ENCODE measurements at places on chromosomes 11 and 22.

DNA sequence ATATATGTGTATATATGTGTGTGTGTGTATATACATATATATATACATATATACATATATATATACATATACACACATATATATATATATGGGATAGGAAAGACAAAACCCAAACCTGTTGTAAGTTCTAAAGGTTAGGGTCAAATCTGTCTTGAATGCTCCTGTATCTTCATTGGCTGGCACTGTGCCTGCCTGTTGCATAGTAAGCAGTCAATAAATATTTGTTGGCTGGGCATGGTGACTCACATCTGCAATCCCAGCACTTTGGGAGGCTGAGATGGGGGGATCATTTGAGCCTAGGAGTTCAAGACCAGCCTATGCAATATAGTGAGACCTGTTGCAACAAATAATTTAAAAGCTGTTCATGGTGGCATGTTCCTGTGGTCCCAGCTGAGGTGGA lies 205.4 kb downstream of the DBX1 start:
- DNase-seq = no peak

- no peak for DNase-seq
Measured at GRCh38 chr11:74100735-74101134, 70.1 kb downstream of the C2CD3 start.

GRCh38 chr22:44389181-44389580 lies 76.4 kb upstream of the SHISAL1 start:
- no peak for DNase-seq

- DNase-seq = no peak
Measured at GRCh38 chr11:128857341-128857740, 9.8 kb downstream of the KCNJ1 start.

DNA sequence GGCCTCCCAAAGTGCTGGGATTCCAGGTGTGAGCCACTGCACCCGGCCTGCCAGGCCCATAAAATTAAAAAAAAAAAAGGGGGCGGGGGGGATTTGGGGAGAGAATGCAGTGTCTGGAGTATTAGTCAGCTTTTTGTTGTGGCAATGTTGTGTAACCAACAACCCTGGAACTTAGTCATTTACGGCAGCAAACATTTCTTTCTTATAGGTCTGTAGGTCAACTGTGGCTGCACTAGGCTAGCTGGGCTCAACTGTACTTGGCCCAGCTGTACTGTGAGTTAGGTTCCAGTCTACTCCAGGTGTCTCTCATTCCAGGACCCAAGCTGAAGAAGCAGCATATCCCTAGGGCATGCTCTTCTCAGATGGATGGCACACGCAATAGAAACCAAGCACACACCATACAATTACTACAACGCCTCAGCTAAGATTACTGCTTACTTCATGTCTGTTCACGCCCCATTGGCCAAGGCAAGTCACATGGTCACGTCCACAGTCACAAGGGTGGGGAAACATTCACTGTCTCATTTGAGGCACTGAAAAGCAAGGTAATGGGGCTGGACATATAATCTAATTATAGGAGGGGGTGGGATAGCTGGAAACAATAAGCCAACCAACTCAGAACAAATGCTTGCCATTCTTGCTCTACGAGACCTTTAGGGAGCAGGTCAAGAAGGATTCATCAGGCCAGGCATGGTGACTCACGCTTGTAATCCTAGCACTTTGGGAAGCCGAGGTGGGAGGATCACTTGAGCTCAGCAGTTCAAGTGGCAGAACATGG lies 10.4 kb upstream of the SPINDOC start:
- no peak for DNase-seq

DNA sequence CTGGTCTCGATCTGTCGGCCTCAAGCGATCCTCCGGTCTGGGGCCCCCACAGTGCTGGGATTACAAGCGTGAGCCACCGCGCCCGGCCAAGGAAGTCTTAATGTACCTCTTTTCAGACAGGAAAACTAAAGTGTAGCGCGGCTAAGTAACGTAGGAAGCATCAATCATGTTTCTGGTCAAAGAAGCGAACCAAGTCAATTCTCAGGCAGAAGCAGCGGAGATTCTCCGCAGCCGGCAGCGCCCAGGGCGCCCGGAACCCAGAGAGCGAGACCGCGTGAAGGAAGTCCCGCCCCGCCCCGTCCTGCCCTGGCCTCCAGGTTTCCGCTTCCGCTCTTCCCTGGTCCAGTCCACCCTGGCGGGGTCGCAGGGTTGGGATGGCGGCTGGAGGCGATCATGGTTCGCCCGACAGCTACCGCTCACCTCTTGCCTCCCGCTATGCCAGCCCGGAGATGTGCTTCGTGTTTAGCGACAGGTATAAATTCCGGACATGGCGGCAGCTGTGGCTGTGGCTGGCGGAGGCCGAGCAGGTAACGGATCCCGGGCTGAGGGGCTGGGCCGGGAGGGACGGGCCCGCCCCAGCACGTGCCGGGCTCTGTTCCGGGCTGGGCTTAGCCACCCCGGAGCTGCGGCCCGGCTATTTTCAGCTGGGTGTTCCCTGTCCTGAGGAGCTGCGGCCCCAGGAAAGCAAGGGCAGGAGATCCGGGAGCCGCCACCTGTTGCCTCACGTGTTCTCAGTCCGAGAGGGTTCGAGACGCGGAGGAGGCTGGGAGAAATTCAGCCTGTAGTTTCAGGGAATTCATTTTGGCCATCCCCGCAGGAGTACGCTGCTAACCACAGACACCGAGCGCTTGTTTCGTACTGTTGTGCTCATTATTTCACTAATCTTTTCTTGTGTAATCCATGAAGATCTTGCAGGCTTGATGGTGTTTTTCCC lies at the start of gene ADSL:
TSS of gene ADSL (plus strand) at position 316 of the 934 bp plus-strand sequence. CDS start at position 375, 59 bp downstream.
- DNase-seq = peak; percentile 71

GRCh38 chr11:76269661-76270261 lies 63.5 kb upstream of the WNT11 start:
- no peak for DNase-seq

GRCh38 chr11:65085446-65085845 lies 1.4 kb downstream of the ZFPL1 start:
- DNase-seq = no peak

DNA sequence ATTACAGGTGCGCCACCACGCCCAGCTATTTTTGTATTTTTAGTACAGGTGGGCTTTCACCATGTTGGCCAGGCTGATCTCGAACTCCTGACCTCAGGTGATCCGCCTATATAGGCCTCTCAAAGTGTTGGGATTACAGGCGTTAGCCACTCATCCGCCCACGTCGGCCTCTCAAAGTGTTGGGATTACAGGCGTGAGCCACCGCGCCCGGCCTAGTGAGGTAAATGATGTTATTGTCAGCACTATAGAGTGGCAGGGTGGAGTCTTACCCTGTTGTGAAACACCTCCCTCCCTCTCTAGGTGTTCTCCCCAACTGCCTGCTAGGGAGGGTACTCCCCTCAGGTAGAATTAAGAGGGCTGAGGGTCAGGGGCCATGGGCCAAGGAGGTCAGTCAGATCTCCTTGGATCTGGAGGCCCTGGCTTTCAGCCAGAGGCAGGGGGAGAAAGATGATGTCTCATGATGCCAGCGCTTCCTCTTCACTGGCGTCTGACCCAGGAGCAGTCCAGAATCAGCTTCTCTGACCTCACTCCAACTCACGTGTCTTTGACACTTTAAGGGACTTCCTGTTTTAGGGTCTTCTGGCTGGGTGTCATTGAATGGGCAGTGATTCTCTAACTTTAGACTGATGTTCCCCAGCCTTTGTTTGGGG lies 2.0 kb downstream of the GGA1 start:
- no peak for DNase-seq

DNA sequence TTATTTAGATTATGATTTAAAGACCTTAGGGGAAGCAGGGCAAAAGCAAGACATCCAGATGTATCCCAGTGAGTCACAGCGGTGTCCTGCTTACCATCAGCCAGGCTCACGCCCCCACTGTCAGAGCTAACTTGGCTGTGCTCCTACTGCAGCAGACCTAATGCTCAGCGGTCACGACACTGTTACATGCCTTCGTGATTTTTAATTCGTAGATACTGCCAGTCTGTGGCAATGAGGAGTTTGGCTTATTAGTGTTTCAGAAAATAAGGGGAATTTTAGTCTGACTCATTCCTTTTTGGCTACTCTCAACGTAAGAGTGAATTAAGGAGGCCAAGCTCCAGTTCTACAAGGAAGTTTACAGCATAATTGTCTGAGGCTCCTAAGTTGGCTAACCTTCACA lies 22.7 kb downstream of the EFCAB6 start:
- DNase-seq = no peak

All from caudate nucleus (tissue), 63 donors.